ENCODE measurements at places on chromosomes 5 and 9.

GRCh38 chr5:126953640-126954039, 76.7 kb downstream of the MARCHF3 start:
- DNase-seq = no peak

- DNase-seq = no peak
These were observed 53.2 kb upstream of the KCNMB1 start for GRCh38 chr5:170442391-170442790.

GRCh38 chr9:97900103-97900737, 22.1 kb downstream of the TRMO start:
- no peak for DNase-seq

DNA sequence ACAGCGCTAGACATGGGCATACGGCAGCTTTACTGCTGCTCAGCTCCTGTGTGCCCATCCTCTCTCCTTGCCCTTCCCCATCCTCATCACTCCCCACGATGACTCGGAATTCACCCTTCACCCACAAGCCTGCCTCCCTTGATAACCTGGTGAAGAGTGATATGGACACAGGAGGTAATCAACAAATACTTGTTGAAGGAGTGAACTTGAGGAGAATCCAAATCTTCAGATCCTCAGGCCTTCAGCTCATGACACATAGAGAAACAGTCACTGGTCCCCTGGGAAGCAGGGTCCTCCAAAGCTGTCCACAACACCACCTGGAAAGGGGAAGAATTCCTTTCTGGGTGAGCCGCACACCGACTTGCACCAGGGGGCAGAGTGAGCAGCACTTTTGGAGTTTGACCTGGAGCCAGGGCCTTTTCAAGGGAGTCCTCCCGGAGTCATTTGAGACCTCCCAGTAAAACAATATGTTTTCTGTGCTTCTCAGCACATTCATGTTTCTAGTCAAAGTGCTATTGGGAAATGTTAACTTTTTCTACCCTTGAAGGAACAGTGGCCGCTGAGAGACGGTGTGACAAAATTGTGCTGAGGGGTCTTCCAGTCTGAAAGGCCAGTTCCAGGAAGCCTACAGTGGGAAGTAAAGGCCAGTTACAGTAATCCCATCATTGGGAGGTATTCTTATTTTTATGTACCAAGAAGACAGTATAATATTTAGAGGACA, 332.3 kb downstream of the CWC27 start:
- no peak for DNase-seq

GRCh38 chr5:172043865-172044264, 37.4 kb upstream of the FBXW11 start:
- no peak for DNase-seq

DNA sequence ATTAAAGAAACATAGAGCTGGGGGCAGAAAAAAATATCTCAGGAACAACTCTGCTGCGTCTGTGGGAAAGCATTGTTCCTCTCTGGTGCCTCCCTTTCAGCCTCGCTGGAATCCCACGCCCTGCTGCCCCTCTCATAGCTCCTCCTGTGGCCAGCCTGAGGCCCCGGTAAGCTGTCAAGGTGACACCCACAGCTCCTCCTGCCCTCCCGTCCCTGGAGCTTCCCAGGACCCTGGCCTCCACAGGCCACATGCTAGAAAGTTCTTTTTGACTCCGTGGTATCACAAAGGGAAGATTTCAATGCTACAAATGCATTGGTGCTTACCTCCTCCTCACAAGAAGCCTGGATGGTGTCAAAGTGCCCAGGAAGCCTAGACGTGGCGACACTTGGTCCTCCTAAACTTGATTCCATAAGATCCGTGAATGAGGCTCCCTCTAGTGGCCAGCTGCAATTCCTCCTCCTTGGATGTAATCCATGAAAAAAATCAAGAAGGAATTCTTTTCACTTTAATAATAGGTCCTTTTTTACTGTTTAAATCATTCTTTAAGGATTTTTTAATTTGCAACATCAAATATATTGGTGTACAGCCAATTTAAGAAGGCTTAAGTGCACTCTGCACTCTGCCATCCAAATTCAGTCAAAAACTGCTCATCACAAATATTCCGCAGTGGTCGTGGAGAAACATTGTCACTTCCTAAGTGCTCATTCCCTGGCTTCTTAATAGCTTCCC, 104.9 kb downstream of the CFAP90 start:
- peak; percentile 14 for DNase-seq

GRCh38 chr9:127225801-127226625, 38.6 kb upstream of the GARNL3 start:
- no peak for DNase-seq

GRCh38 chr9:136562746-136563495, 17.1 kb upstream of the NOTCH1 start:
- no peak for DNase-seq

DNA sequence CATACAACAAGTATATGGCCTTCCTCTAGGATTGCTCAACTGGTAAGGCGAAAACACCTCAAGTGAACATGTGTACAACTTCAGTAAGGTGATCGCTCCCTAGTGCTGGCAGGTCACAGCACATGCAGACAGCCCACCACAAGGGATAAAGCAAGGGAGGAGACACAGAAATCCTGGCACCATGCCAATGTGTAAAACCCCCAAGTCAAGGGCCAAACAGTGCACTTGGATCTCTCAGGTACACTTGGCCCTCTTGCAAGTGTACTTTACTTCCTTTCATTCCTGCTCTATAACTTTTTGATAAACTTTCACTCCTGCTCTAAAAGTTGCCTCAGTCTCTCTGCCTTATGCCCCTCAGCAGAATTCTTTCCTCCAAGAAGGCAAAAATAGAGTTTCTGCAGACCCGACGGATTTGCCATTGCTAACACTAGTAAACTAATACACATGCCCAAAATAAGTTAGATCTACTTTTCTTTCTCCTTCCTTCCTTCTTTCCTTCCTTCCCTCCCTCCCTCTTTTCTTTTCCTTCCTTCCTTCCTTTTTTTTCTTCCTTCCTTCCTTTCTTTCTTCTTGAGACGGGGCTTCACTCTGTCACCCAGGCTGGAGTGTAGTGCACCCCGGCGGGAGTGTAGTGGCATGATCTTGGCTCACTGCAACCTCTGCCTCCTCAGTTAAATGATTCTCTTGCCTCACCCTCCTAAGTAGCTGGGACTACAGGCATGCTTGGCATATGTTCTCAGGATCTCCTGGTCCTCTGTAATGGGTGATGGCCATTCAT, 6.8 kb upstream of the LNPEP start:
- no peak for DNase-seq

GRCh38 chr9:89522261-89522958, 24.5 kb upstream of the SEMA4D start:
- DNase-seq = peak; percentile 63

DNA sequence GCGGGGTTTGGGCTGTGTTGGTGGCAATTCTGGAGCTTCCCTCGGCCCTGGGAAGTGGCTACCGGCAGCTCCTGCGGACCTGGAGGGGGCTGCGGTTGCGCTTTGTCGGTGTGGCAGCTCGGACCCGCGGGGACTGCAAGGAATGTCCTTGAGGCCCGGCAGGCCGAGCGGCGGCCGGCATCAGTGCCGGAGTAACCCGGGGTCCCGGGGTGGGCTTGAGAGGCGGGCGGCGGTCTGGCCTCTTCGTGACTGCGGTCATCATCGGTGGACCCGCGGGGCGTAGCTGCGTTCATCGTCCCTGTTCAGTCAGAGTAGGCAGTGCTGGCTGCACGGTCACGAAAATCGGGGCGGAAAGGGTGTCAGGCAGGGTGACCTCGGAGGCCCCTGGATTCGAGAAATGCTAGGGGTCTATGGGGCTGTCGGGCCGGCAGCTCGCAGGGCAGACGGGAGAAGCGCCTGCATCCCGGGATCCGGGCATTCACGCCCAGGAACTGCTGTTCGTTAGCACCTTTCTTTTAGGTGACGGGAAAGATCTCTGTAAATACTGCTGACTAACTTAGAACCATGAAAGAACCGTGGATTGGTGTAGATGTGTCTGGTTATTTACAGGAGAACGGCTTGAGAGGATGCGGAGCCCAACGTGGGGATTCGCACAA, 474 bp downstream of the HMGCR start:
- no peak for DNase-seq

DNA sequence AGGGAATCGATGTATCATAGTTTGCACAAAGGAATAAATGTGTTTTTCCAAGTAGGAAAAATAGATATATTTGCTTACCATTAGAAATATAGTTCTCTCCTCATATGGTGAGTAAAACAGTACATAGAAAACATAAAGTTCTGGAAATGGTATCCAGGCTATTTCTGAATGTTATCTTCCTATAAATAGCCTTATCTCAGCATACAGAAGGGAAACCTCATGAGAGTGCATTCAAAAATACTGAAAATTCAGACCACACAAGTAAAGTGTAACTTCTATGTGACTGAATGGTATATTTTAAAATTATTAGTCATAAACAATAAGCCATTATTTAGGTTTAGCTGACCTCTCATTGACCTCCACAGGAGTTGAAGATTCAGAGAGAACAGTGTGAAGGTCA, 43.5 kb downstream of the MOCS2 start:
- DNase-seq = no peak

- DNase-seq = no peak
These were observed at the start of gene HSPB3 for GRCh38 chr5:54455413-54456157. TSS of gene HSPB3 (plus strand) at chr5:54455699. CDS start at chr5:54455790, 91 bp downstream.

DNA sequence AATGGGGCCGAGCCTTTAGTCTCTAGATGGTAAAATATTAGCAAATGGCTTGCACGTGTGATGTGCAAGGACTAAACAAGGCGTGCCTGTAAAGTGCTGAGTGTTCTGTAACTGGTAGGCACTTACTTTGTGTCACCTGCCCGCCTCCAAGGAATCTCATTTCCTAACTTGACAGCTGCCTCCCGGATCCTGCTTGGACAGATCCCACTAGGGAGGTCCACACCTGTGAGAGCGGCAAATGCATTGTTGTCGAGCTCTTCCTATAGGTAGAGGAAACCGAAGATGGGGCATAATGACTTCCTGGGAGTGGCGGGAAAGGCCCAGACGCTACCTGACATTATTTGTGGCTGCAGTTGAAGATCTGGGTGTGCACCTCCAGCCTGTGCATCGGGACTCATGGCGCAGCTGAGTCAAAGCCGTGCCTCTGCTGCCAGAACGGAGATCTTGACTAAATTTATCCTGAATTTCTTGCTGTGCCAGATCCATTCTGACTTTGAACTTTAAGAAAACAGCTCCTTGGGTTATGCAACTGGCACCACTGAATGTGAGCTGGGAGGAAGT, 79.8 kb downstream of the TENT4A start:
- DNase-seq = no peak

DNA sequence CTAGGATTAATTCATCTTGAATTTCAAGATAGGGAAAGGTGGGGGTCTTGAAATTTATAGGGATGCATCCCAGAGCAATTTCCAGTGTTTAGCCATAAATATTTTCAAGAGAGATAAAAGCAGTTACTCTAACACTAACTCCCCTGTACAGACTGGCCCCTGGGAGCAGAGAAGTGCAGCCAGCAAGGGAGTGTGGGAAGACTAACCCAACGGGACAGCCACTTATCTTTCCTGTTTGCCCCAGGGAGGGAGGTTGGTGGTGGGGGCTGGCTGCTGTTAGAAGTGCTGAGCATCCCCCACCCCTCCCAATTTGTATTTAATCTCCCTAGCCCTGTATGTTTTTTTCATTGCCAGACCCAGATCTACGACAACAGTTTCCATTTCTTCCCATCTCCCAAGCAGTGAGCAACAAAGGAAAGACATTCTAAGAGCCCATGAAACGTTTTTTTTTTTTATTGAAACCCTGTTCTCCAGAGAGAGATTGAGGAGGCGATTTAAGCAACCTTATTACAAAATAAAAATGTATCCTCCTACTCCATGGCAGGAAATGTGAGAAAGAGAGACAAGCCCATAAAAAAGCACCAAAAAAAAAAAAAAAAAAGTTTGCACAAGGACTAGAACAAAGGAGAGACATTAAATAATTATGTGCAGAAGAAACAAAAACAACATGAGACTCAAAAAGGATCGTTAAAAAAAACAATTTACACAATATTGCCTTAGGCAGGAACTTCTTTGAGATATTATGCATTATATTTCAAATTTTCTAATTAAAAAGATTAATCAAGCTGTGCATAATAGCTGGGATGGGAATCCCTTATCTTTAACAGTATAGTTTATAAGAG, 343.4 kb downstream of the ARHGEF28 start:
- DNase-seq = no peak

- no peak for DNase-seq
These were observed 7.3 kb upstream of the SEMA6A start for GRCh38 chr5:116581910-116582309.

DNA sequence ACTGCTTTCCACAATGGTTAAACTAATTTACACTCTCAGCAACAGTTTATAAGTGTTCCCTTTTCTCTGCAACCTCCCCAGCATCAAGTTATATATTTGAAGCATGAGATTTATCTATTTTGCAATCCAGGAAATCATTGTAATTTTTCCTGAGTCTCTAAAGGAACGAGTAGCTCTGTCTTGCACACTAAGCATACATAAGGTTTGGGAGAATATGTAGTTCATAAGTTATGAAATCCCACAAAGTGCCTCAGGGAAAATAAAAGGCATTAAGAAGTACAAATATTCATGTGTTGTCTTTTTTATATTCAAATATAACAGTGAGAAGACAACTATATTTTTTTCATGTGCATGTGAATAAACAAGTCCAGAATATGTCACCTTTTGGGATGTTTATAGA, 377.1 kb upstream of the RORB start:
- DNase-seq = no peak

DNA sequence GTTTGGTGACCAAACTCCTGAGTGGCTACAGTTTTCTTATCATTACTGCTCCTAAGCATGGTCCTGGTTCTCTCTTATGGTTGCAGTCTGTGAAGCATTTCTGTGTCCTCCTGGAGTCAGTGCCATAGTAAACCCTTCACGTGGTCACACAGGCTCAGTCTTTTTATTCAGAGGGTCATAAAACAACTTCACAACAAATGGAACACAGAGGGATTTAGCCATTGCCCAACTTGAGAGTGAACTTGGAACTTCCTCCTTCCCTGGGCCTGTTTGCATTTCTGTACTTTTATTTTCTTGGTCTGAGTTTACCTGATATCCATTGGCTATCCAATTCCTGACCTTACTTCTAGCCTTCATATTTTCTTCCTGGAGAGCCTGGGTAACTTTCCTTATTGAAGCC, 144.9 kb downstream of the CCDC192 start:
- no peak for DNase-seq

- DNase-seq = no peak
These were observed 420.6 kb upstream of the SLC30A5 start for GRCh38 chr5:68673106-68673822.

DNA sequence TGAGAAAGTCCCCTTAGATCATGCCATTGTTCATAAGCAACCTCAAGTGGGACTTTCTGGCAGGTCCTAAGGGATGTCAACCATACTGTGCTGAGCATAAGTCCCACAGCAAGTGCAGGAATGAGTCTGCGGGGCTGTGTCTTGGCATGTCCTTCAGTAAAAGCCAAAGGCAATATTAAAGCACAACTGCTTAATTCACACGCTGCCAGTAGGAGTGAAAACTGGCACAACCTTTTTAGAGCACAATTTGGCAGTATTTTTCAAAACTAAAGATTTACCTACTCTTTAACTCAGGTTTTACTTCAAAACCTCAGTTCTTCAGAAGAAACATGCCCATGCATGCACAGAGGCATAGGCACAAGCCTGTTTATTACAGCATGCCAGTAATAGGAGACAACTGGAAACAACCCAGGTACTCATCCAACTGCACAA, 24.4 kb upstream of the SMAD5 start:
- DNase-seq = no peak

Data from stimulated activated CD4-positive, alpha-beta T cell treated with anti-CD3 and anti-CD28 coated beads, TNF-alpha, amount 100 ng/mL, for 24 hours (primary cell).